ENCODE measurements at places on chromosomes 2 and 18. TPM values are rescaled to one million over a fixed set of nuclear protein-coding genes. Genes with fewer than 3 reads are reported as not detected.

The CFAP210 gene
- total RNA-seq, result 0.28 TPM

The HOXD1 gene
- 0.28 TPM for total RNA-seq

The IL1F10 gene
- not detected for total RNA-seq

The TRIM43 gene
- 0.05 TPM for total RNA-seq

The POTEI gene
- not detected for total RNA-seq

The PLEK gene
- not detected for total RNA-seq

The REG3A gene
- total RNA-seq, result not detected

The ABCB11 gene
- 0.02 TPM for total RNA-seq

The SLC30A3 gene
- total RNA-seq, result 4.8 TPM

The FARSB gene
- total RNA-seq, result 44.7 TPM

The IHH gene
- total RNA-seq, result 0.15 TPM

The TOGARAM2 gene
- total RNA-seq, result 0.12 TPM

The PPP1R1C gene
- total RNA-seq, result 2.0 TPM

The FAM161A gene
- 8.7 TPM for total RNA-seq

The RASGRP3 gene
- total RNA-seq, result 1.6 TPM

The LOXHD1 gene
- not detected for total RNA-seq

The MYO5B gene
- 14.9 TPM for total RNA-seq

The C2orf80 gene
- not detected for total RNA-seq

The PLGLB1 gene
- 0.76 TPM for total RNA-seq

The LHCGR gene
- not detected for total RNA-seq

The CPLX4 gene
- not detected for total RNA-seq

The ID2 gene
- total RNA-seq, result 99.8 TPM

The RBBP8 gene
- total RNA-seq, result 31.5 TPM

The CCBE1 gene
- 5.8 TPM for total RNA-seq

The BOD1L2 gene
- not detected for total RNA-seq

The XDH gene
- 1.3 TPM for total RNA-seq

The CHRNG gene
- not detected for total RNA-seq

The DHX57 gene
- total RNA-seq, result 20.8 TPM

The CENPA gene
- total RNA-seq, result 54.6 TPM

The TRABD2A gene
- 8.9 TPM for total RNA-seq

The SERPINB3 gene
- 0.11 TPM for total RNA-seq

The WNT10A gene
- total RNA-seq, result not detected

The ZC3H6 gene
- 0.34 TPM for total RNA-seq

The DNAJC5G gene
- total RNA-seq, result not detected

The EML6 gene
- 1.8 TPM for total RNA-seq

The CELF4 gene
- total RNA-seq, result not detected

The MC4R gene
- total RNA-seq, result not detected

The FNDC4 gene
- total RNA-seq, result 4.3 TPM

The RIT2 gene
- total RNA-seq, result not detected

The VAMP5 gene
- 0.15 TPM for total RNA-seq

All from A549 treated with DMSO at 1 μM for 4 hours (cell line).